Astrocyte (in vitro differentiated cells and primary cell): ENCODE measurements at places on chromosomes 2 and 18. TPM values are rescaled to one million over a fixed set of nuclear protein-coding genes. Genes with fewer than 3 reads are reported as not detected.

BZW1 gene
- 311 and 322 TPM in 2 replicates for total RNA-seq

DNA sequence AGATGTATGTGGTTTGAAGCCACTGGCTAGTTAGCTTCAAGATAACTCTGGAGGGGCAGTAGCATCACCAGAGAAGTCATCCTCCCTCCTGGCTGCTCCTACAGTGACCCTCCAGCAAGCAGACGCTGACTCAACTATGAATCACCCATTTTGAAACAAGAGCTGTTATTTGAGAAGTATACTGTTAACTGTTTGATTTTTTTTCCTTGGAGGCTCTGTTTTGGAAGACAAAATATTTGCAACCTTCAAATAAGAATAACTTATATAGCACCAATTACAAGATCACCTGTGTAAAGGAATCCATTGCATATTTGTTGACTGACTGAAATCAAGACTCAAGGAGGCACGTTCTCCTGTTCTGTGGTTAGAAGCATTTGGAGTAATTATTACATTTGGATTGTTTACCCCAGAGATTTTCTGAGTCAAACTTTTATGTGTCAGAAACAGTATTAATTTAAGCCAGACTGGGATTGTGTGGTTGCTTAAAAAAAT lies 313.8 kb downstream of the MTX2 start:
- DNase-seq, result peak; percentile 98
- H3K4me3 ChIP-seq, result peak overlapping the region; percentile 31
- peaks cover 25% of the 10 kb centered on the region for H3K4me1 ChIP-seq
- no peaks in the 10 kb centered on the region for H3K27me3 ChIP-seq
- H3K36me3 ChIP-seq, result no peaks in the 10 kb centered on the region

- H3K4me3 ChIP-seq, result no peak overlapping the region
- no peaks in the 10 kb centered on the region for H3K4me1 ChIP-seq
- no peaks in the 10 kb centered on the region for H3K36me3 ChIP-seq
Observed at GRCh38 chr18:31176531-31176930, 13.9 kb upstream of the DSC1 start.

- H3K36me3 ChIP-seq, result no peaks in the 10 kb centered on the region
- H3K4me1 ChIP-seq, result peaks cover 5% of the 10 kb centered on the region
- peaks cover 11% of the 10 kb centered on the region for H3K27me3 ChIP-seq
- no peak within 1 kb of the TSS for H3K27ac ChIP-seq
- H3K4me3 ChIP-seq, result no peak within 1 kb of the TSS
- no peak for DNase-seq
Observed at GRCh38 chr2:231395188-231396057, at the start of gene B3GNT7. TSS of gene B3GNT7 (plus strand) at chr2:231395710. CDS start at chr2:231395804, 94 bp downstream.
